ENCODE measurements at places on chromosomes 1 and 21. TPM values are rescaled to one million over a fixed set of nuclear protein-coding genes. Genes with fewer than 3 reads are reported as not detected.

CFAP410 gene
- total RNA-seq: 34.4 TPM

KRTAP7-1 gene
- total RNA-seq: not detected

NBPF6 gene
- not detected for total RNA-seq

SELENOF gene
- total RNA-seq: 146 TPM

SYCP1 gene
- not detected for total RNA-seq

PRRX1 gene
- total RNA-seq: 16.6 TPM

PRAMEF26 gene
- total RNA-seq: not detected

OR2L5 gene
- total RNA-seq: not detected

PAQR6 gene
- 1.3 TPM for total RNA-seq

TNFRSF8 gene
- 0.22 TPM for total RNA-seq

S100A12 gene
- total RNA-seq: 41.1 TPM

BATF3 gene
- 9.5 TPM for total RNA-seq

GBP4 gene
- total RNA-seq: 13.6 TPM

TNFRSF1B gene
- total RNA-seq: 62.5 TPM

GRCh38 chr1:27237112-27237511, 2.7 kb downstream of the WDTC1 start:
- no peak for DNase-seq

DNA sequence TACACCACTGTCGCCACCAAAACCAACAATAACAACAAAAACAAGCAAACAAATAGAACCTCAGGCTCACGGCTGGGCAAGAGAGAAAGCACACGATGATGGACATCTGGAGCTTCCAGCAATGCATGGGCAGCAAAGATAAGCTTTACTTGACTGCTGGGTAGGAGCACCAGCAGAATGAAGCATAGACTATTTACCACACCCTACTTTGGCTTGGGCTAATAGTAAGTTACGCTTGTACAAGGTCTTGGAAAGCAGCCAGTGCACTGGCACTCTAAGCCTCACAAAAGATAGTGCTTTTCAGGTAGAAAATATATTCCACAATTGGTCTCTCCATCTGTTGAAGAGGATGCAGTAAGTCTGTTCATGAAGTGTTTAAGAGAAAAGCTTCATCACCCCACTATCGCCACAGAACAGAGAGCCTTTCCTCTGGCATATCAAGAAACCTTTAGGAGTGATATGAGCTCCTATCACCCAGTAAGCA, 13.6 kb downstream of the ADIPOR1 start:
- no peak for DNase-seq

DNA sequence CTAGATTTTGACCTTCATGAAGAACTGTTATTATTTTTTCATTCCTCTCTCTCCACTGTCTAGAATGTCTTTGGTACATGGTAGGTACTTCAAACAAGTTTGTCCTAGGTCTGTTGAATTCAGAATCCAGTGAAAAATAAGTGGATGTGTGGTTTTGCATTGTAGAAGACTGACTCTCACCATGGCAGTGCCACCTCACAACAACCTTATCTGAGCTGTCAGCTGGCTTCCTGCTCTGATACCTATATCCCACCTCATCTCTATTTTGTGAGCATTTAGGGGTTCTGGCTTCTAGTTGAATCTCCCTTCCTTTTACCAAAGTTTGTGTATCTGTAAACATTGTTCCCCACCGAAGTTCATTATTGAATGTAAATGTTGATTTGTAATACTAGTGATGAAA, 9.1 kb downstream of the SWT1 start:
- DNase-seq: no peak

DNA sequence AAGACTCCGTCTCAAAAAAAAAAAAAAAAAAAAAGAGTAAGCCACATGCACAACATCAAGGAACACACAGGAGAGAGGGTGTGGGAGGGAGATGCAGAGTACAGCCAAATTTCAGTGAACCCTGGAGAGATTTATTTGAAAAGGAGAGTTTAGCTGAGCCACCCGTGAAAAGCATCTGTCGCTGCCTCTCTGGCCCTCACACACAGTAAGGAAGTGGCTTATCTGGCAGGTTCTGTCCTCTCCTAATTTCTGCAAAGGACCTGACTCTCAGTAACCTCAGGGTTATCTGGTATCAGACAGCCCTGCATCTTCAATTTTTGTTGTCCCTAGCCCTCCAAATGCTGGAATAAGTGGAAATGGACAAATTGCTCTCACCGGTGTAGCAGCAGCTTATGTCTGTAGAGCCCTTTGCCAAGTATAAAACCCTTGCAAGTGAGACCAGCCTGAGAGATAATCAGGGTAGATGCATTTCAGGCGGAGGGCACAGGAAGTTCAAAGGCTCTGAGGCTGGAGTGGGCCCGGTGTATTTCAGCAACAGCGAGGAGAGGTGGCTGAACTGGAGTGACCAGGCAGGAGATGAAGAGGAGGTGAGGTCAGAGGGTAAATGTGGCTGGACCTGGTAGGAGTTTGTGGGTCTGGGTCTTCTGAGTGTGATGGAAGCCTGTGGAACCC, 16.7 kb upstream of the IL10RB start:
- DNase-seq: no peak

- DNase-seq: no peak
Observed at GRCh38 chr1:50218344-50219120, 109.8 kb downstream of the ELAVL4 start.

- DNase-seq: no peak
Observed at GRCh38 chr1:67537667-67538018, 107.4 kb upstream of the SERBP1 start.

DNA sequence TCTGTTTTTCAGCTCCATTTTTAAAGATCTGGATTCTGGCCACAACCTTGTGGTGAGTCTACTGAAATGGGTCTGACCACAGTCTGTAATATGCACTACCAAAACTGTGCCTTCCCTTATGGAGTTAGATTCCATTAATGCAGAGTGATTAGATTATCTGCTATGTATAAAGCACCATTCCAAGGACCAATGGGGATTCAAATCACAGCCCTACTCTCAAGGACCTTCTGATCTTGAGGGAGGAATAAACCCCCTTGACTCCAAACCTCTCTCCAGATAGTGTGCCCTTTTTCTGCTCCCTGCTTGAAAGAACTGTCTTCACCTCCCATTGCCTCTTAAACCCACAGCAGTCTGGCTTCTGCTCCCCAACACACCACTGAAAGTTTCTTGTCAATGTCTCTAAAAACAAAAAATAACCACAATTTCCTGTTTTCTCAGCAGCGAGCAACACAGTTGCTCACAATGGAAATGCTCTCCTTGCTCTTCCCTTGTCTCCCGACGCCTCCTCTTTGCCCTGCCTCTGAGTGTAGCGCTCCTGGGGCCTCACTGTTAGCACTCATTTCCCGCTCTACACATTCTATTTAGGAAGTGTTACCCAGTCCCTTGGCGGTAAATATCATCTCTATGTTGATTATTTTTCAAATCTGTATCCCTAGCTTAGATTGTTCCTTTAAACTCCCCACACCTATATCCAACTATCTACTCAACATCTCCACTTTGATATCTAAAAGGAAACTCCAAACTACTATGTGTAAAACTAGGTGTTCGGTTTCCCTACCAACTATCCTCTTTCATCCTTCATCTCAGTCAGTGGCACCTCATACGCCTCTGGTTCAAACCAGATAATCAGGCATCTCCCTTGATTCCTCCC, 13.6 kb downstream of the PCNX2 start:
- no peak for DNase-seq

GRCh38 chr1:25689686-25690381, 73.2 kb downstream of the MAN1C1 start:
- DNase-seq: peak; percentile 58

GRCh38 chr1:5976726-5977493, 15.3 kb downstream of the NPHP4 start:
- DNase-seq: no peak

DNA sequence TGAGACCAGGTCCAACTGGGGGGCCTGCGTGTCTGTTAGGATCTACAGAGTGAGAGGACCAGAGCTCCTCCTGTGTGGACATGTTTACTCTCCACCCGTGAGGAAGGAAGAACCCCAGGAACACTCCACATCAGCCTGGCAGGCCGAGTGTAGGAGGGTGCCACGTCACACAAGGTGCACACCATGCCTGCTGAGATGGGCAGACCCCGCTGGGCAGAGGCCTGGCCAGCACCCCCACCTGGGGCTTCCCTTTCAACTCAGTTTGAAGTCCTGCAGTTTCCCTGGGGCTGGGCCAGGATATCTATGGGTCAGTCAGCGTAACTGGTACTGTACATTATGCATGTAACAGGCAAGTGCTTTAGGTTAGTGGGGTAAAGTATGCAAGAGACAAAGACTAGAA, 30.1 kb upstream of the PCBP3 start:
- no peak for DNase-seq

GRCh38 chr1:106998431-106999002, 58.0 kb upstream of the PRMT6 start:
- no peak for DNase-seq

- DNase-seq: no peak
Observed at GRCh38 chr1:204730826-204731459, 45.4 kb upstream of the LRRN2 start.

- DNase-seq: no peak
Observed at GRCh38 chr1:23283667-23284602, 60.1 kb downstream of the HNRNPR start.

DNA sequence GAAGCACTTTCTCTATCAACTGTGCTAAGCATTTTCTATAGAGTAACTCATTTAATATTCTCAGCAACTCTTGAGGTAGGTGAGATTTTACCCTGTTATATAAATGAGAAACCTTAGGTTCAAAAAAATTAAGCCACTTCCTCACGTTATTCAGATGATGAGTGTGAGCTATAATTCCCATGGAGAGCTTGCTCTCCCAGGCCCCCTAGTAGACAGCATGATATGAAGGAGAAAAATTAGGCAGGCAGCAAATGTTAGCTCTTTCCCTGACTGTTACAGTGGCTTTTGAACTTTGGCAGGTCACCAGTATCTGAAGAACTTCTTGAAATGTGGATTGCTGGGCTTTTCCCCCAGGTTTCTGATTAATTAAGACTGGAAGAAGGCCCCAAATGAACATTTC, 753.1 kb downstream of the NCAM2 start:
- DNase-seq: no peak

DNA sequence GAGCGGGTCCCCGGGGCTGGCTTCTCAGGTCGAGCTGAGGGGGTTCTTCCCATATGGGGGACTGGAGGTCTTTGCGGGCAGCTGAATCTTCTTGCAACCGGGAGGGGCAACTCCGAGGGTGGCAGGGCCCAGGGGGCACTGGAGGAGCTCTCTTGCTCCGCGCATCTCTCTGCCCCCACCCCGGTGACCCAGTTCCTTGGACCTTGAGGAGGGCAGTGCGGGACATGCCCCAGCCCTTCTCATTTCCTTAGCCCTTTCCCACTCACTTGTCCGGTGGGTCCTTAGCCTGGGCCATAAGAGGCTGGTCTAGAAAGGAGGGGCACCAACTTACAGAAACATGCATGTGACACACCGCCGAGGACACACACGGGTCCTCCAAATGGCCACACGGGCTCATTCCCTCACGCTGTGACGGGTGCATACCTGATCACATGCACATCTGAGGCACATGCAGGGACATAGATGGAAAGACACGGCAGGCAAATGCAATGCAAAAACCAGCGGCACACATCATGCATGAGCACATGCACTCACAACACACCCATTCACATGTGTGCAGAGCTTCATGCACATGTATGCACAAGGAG, 630 bp downstream of the HPCA start:
- no peak for DNase-seq

DNA sequence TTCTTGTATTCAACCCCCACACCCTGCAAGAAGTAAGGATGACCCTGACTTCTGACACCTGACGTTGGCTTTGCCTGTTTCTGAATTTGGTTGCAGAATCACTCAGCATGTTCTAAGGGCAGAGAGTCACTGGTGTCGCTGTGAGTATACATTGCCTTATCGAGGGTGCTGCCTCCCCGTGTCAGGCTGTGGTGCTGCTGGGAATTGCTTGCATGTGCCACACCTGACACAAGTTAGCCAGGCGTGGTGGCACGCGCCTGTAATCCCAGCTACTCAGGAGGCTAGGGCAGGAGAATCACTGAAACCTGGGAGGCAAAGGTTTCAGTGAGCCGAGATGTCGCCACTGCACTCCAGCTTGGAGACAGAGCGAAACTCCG, 45.9 kb downstream of the WDR4 start:
- no peak for DNase-seq

- DNase-seq: peak; percentile 91
Observed at GRCh38 chr21:36135391-36136102, 668 bp downstream of the CBR3 start.

- DNase-seq: no peak
Observed at GRCh38 chr1:72946903-72947499, 664.7 kb upstream of the NEGR1 start.

DNA sequence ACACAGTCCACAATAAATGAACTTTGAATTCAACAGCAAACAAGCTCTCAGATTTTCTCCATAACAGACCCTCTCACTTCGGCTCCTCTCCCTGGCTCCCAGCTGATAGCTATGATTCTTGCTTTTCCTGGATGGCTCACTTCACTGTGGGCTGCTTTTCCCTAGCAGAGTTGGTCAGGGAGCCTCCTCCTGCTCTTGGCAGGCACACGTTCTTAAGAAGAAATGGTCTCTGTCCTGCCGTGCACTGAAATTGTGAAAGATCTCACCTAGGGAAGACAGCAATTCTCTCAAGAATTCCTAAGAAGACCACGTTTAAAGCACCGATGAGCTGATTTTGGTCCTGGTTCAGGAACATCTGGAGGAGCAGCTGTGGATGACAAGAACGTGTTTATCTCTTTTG, 148.5 kb upstream of the KCNK2 start:
- DNase-seq: no peak

- no peak for DNase-seq
Observed at GRCh38 chr1:13587256-13588030, 3.8 kb downstream of the PDPN start.

DNA sequence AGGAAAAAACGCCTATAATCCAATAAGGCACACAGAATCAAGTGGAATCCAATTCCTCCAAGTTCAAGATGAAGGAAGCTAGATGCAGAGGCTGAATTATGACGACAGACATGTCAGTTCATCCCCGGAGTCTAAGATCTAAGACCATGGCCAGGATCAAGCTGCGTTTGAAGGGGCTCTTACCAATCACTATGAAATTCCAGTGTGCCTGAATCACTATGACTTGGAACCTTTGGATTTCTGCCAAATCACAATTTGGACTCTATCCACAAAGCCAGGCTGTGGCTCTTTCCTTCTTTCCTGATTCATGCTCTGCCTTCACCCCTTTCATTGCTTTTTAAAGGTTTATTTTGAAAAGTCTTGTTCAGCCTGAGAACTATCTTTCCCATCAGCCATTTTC, 17.1 kb downstream of the OLIG2 start:
- DNase-seq: no peak

GRCh38 chr1:19405195-19405760, 80.1 kb downstream of the CAPZB start:
- DNase-seq: no peak

- DNase-seq: no peak
Observed at GRCh38 chr1:245748240-245748639, 593.5 kb downstream of the KIF26B start.

GRCh38 chr1:228172591-228173527, 7.3 kb downstream of the IBA57 start:
- no peak for DNase-seq

- peak; percentile 41 for DNase-seq
Observed at GRCh38 chr21:44295646-44296045, 4.2 kb upstream of the PFKL start.

GRCh38 chr1:5888606-5889211, 103.5 kb downstream of the NPHP4 start:
- DNase-seq: no peak

GRCh38 chr21:14685568-14685967, 139.5 kb upstream of the SAMSN1 start:
- no peak for DNase-seq

- no peak for DNase-seq
Observed at GRCh38 chr21:17921579-17922530, 102.7 kb upstream of the C21orf91 start.

All from upper lobe of left lung (tissue), 6 donors.